NCI-H69 (cell line): ENCODE measurements at places on chromosomes 5 and 9.

- no peak for DNase-seq
These were observed 441.6 kb downstream of the CETN3 start for GRCh38 chr5:89967771-89968444.

DNA sequence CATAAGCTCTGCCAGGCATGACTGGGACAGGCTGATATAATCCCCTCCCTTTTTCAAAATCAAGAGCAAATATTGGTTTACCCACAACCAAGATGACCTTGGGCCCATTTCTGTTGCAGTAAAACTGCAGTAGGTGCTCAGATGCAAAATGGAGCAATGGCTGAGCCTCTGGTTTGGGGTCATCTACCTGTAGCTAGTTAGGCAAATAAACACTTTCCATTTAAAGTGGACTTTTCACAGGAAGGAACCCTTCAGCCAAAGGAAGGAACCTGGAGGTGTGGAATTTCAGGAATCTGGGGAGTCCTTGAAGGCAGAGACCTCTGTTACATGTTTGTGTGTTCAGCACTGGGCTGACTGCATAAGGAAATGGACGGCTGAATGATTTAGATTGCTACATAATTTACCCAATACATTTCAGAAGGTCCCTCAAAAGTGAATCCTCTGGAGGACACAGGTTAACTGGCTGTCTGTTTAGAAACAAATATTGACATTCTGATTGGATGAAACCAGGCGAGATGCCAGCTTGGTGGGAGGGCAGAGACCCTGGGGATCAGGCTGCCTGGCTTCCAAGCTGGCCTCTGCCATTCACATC lies 170.1 kb upstream of the ZNF618 start:
- peak; percentile 11 for DNase-seq

GRCh38 chr9:88072831-88073375 lies 65.4 kb downstream of the SPATA31C2 start:
- DNase-seq: no peak

DNA sequence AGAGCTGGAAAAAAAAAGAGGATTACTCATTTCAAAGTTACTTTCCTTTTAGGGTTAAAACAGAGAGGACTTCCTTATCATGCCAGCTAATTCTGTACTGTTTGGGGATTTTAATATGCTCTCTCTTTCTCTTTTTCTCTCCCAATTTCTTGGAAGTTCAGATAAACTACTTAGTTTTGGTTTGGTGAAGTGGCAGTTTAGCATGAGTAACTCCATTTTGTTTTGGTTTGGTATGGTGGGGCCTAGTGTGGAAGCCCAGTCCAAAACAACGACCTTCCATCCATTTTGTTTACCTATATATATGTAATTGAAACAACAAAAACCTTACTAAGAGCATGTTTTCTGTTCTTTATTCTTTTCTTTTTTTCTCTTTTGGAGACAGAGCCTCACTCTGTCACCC lies 3.7 kb upstream of the BSPRY start:
- no peak for DNase-seq

DNA sequence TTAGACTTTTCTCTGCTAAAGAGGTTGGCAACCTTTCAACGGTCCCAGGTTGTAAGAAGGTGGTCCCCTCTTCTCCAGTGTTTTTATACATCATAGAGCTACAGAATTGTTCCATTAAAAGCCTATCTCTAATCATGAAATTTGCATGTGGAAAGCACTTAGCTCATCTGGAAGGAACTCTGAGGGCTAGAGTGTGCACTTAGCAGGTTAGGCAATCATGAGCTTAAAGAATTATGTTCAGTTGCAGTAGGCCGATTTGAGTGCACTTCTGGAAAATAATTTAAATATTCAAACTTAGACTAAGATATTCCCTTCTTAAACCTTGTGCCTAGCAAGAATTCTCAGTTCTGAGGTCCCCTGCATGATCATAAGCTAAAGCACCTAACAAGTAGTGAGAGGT lies 468.7 kb downstream of the SPATA31D1 start:
- DNase-seq: no peak

- no peak for DNase-seq
These were observed 73.8 kb downstream of the RGS3 start for GRCh38 chr9:113537229-113537810.

- no peak for DNase-seq
These were observed 201.2 kb downstream of the ADCY2 start for GRCh38 chr5:7597059-7597642.

- no peak for DNase-seq
These were observed 24.0 kb downstream of the CDKN2A start for GRCh38 chr9:21969951-21970799.

DNA sequence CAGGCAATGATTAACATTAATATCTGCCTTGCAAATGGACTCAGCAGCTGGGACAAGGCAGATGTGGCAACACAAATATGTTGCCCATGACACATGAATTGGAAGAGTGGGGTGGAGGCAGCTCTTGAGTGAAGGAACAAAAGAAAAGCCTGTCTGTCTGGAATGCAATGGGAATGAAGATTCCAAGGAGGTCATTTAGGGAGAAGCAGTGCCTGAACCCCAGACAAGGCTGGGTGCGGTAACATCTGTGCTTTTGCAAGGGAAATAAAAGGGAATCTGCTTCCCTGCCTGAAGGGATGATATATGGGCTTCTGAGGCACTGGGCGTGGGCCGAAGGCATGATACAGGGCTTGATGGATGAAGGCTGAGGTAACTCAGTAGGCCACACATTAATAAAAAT lies 94.1 kb upstream of the TRIM32 start:
- no peak for DNase-seq

- no peak for DNase-seq
These were observed 71.9 kb upstream of the RANBP3L start for GRCh38 chr5:36373527-36374086.

- peak; percentile 39 for DNase-seq
These were observed 235.7 kb downstream of the COMMD10 start for GRCh38 chr5:116320486-116320885.

DNA sequence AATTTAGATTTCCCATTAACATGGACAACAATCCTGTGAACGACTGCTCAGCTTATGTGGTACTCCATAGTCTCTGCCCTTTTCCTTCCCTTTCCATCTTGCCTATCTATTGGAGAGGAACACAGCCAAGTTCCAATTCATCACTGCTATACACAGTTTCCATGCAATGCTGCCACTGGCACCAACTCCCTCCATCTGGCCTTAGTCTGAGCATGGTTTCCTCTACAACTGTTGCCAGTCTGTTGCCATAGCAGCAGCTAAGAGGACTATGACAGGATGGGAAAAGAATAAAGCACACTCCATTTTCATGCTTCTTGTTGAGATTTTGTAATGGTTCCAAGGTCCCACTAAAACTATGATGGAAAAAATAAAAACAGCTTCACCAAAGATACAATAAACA lies 189.0 kb downstream of the HCN1 start:
- DNase-seq: no peak

GRCh38 chr9:15965246-15965745 lies 412.5 kb downstream of the CCDC171 start:
- no peak for DNase-seq

DNA sequence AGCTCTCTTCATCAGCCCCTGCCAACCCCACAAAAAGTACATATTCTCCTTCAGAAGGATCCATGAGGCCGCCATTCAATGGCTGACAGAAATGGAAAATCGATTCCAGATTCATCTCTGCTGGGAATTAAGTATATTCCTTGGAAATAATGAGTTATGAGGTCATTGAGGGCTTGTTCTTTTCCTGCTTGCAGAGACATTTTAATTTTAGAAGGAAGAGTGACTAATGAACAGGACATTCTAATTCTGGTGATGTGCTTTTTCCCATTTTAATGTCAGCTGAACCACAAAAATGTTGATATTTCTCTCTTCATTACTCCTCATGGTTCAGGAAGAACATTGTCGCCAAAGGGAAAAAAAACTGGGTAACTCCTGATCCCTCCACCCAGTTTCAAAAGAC lies 314.0 kb downstream of the PIK3R1 start:
- no peak for DNase-seq

DNA sequence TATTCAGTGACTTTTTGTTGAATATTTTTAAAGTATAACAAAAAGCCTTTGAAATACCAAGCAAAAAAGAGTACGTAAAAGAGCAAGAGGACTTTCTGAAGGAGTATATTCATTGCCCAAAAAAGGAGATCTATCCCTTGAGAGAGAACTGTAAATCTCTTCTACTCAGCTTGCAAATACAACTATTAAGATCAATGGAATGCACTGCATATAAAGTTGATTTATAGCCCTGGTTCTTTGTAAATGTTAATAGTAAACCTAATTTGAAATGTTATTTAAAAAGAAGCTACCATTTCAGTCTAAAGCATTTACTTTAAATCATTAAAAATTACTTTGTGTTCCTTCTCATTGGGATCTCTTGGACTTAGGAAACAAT lies 168.1 kb downstream of the PDE4D start:
- peak; percentile 16 for DNase-seq

- DNase-seq: peak; percentile 41
These were observed 893 bp upstream of the SH2D3C start for GRCh38 chr9:127779136-127779981.

GRCh38 chr9:83451308-83451707 lies 86.9 kb downstream of the FRMD3 start:
- peak; percentile 97 for DNase-seq

DNA sequence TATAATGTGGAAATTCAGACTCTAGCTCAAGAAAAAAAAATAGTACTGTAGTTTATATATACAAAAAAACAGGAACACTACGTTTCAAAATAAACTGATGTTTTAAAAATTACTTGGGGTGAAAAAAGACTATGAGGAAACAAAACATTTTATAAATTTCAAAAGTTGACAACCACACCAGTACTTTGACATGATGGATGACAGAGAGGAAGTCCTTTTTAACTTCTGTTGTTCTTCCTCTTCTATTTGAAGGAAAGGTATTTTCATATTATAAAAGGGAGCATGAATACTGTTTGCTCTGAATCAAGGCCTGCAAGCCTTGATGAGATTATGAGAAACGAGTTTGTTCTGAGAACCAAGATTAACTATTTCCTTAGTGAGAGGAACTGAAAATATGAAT lies 456.9 kb downstream of the TAF11L14 start:
- DNase-seq: no peak

DNA sequence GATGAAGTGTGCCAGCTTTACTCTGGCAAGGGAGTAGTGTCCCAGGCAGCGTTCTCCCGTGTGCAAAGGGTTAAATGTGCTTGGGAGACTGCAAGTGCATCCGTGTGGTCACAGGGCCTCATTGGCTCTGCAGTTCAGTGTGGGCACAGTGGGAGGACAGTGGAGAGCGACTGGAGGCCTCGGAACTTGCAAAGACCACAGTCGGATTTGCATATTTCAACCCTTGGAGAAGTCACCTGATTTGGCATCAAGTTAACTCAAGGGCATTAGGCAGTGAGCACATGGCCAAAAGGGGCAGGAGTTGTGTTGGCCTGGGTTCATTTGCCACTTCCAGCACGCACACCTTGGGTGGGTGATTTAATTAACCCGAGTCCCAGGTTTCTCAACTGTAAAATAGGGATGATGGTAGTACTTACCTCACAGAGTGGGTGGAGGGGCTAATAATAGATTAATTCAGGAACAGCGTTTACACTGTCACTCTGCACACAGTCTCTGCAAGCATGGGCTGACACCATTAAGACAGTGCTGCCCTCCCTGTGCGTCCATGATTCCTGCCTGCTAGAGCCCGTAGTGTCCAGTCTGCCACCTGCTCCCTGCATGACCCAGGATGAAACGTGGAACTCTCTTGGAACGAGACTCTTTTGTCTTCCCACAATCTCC lies 22.7 kb downstream of the JADE2 start:
- no peak for DNase-seq

- no peak for DNase-seq
These were observed 12.2 kb upstream of the F2R start for GRCh38 chr5:76703707-76704106.

- DNase-seq: no peak
These were observed 79.1 kb upstream of the ALDH1B1 start for GRCh38 chr9:38313421-38313820.

DNA sequence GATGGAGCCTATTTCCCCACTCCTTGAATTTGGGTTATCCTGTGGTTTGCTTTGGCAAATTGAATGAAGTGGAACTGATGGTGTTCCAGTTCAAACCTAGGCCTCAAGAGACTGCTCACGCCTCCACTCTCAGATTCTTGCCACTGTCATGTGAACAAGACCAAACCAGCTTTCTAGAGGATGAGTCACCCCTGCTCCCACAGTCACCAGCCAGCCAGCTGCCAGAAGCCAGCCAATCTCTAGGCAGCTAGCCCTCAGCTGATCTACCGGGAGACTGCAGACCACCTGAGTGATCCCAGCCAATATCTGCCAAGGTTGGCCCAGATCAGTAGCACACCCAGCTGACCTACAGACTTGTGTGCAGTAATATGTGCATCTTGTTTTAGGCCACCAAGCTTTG lies 300.6 kb downstream of the TMEM38B start:
- DNase-seq: no peak

DNA sequence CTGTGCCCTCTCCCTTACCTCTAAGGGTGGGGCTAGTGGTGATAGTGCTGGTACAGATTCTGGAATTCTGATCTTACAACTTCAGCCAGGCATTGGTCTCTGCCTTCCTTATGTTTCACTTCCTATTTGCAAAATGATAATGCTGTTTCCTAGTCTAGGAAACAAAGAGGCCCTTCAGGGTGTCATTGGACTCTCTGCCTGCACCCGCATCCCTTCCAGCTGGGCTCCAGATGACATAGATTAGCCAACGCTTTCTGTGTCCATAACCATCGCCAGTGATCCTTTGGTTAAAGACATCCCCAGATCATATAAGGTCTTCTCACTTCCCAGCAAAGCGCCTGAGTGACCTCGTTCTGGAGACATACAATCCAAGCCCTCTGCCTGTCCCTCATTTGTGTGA lies 180.7 kb downstream of the ERCC6L2 start:
- DNase-seq: no peak

GRCh38 chr9:109122726-109123621 lies 3.2 kb upstream of the TMEM245 start:
- DNase-seq: no peak

GRCh38 chr5:9898319-9898718 lies 268.2 kb upstream of the TAS2R1 start:
- peak; percentile 42 for DNase-seq

DNA sequence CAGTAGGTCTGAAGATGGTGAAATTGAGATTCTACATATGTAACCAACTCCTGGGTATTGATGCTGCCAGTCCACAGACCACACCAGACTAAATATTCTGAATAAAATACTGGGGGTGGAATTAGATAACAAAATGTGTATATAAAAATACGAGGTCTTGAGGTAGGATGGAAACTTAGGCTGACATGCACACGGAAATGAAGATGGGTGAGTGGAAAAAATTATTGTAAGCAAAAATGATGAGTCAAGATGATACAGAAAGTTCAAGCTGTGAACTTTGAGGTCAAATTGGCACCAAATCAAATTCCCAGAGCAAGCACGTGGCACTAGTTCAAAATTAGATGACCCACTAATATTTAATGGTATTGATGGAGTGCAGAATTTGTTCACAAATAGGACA lies 713.4 kb upstream of the ACO1 start:
- DNase-seq: no peak
